ENCODE measurements at places on chromosomes 4 and X.

DNA sequence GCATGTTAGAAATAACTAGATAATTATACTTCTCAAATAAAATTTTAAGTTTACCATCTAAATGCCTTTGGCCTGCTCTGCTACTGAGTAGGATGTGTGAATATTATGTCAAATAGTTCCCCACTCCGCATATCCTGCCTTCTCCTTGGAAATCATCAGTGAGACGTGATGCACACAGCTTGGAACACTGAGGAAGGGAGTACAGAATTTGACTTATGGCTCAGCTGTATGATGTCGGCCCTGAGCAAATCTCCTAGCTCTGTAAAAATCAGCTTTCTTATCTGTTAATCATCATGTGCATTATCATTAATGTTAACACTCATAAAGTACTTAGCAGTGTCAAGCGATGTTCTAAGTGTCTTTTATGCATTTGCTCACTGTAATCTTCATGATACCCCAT, 241.0 kb upstream of the ANKRD50 start:
- no peak for DNase-seq

DNA sequence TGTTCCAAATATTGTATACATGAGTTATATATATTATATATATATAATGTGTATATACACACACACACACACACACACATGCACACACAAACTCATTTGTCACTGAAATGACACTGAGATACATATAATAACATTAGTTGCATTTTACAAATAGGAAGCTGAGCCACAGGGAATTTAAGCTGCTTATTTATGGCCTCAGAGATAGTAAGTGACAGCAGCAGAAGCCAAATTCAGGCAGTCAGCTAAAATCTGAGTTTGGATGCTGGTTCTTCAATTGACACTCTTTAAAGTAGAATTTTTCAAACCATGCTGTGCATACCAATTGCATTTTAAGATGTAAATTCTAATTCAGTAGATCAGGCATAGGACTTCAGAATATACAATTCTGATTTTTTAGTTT, 163.3 kb upstream of the CTSO start:
- DNase-seq: no peak

DNA sequence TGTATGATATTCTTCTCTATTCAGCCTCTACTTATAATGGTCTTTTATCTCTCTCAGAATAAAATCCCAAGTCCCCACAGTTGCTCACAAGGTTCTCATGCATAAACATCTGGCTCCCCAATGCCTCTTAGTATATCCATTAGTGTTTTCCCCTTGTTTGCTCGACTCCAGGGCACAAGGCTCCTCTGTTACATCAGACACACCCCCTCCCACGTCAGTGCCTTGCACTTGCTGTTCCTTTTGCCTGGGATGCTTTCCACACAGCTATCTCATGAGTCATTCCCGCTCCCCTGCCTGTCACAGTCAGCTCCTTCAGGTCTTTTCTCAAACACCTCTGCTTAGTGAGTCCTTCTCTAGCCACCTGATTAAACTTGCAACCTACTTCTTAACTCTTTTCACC, 260.2 kb downstream of the IL1RAPL1 start:
- no peak for DNase-seq

DNA sequence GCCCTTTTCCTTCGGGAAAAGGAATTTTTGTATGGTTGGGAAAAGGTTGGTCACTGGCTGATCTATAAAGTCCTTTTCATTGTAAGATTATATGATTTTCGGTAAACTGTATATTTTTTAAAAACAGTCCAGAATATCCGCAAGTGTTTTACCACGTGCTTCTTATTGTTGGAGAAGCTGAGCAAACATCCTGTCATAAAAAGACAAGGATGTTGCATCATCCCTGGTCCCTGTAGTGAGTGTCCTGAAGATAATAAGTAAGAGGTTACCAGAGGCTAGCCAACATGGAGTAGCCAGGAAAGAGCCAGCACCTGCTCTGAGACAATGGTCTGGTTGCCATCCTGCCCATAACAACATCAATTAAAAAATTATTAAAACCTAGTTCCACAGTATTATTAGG, 5.1 kb downstream of the CXCL9 start:
- no peak for DNase-seq

DNA sequence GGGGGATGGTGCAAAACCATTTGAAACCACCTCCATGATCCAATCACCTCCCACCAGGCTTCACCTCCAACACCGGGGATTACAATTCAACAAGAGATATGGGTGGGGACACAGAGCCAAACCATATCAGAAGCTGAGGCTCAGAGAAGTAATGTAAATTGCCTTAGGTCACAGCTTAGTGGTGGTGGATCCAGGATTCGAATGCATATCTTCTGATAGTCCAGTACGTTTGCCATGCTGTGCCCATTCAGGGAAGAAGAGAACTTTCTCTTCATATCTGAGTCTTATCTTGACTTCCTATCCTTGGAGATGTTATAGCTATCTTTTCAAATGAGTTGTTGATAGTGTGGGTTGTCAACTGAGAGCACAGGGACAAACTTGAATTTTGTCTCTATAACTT, 325.5 kb downstream of the ZIC3 start:
- DNase-seq: no peak

GRCh38 chr4:54400802-54401201, 171.7 kb downstream of the PDGFRA start:
- no peak for DNase-seq
